ENCODE measurements at places on chromosomes 1 and 21.

DNA sequence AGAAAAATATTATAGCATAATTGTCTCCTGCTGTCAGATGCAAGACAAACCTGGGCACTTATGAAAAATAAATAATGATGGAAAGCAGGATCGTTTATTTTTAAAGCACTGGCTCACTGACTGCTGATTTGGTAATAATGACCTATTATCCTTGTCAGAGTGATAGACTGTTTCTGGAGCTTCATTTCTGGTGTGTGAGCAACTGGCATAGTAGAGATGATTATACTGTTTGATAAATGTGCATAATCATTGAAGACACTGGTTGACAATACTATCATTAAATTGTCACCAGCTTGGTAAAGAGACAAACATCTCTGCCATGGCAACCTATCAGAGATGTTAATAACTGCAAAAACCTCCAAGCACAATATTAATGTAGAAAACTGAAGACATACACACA lies 179.9 kb upstream of the ZNF644 start:
- DNase-seq: no peak

- DNase-seq: no peak
Measured at GRCh38 chr1:173410794-173411236, 66.3 kb upstream of the PRDX6 start.

- no peak for DNase-seq
Measured at GRCh38 chr1:58804853-58805565, 21.2 kb upstream of the JUN start.

GRCh38 chr1:169043823-169044222 lies 62.7 kb upstream of the ATP1B1 start:
- DNase-seq: no peak

DNA sequence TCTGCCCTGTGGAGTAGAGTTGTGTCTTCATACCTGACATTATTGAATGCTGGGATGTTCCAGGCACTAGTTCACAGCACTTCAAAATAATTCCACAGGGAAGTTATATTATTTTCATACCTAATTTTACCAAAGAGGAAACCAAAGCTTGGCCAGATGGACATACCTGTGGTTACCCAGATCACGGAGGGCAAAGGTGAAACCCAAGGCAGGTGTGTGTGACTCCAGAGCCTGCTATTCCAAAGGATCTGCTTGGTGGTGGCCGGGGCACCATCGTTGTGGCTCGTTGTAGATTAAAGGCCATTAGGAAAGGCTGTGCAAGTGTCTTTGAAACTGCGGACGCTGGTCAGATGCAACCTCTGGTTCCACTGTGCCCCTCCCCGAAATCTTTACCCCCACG lies 108.6 kb downstream of the ZBTB18 start:
- no peak for DNase-seq

- DNase-seq: no peak
Measured at GRCh38 chr1:42938645-42939615, 19.7 kb downstream of the SLC2A1 start.

DNA sequence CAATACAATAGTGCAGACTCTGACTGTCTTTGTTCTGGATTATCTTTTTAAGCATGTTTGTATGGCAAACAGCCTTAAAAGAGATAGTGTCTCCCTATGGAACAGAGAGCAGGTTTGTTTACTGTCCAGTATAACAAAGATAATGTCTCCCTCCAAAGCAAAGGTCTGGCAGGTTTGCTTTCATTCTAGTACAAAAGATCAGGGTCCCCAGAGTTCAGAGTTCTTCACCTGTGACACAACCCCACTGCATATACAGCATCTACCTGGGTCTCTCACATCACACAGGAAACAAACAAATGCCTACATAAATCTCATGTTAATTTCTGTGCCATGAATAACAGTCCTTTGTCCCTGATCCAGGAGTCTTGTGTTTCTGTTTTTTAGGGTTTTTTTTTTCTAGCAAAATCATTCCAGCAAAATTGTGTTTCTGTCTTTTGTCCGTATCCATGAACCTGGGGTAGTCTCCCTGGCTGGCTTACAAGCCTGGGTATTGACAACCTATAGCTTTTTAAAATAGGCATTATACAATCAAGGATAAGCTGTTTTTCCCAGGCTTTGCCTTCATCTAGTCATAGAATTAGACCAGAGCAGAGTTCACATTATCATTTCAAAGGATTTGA lies 89.4 kb upstream of the PTBP2 start:
- no peak for DNase-seq

DNA sequence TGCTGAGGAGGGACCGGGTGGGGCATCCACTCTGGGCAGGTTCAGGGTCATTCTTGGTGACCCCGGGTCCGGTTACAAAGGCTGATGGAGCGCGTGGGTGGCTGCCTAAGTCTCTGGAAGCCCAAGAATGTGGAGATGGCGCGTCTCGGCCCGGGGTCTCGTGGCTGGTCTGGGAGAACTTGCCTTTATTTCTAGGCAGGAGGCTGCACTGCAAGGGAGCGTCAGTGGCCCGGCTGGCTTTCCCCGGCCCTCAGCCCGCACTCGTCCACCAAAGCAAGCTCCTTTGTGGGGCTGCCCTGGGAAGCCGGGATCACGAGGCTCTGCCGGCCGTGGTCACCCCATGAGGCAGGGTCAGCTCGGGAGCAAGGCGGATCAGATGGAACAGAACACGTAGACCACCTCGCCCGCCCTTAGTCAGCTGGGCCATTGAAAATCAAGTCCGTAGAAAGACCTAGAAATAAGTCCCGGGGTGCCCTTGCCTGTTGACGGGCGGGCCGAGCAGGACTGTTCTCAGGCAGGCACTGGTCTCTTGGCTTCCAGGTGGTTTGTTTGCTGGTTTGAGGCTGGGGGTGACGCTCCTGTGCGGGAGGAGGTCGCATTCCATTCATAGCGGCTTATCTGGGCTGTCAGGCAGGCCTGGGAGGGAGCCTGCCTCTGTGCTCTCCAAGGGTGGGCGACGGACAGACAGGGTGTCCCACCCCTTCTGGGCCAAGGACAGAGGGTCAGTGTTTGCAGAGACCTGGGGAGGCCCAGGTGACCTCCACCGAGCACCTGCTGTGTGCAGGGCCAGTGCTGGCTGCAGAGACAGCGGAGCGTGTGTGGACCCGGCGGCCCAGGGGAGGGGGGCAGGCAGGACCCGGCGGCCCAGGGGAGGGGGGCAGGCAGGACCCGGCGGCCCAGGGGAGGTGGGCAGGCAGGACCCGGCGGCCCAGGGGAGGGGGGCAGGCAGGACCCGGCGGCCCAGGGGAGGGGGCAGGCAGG lies 25.8 kb downstream of the COL18A1 start:
- peak; percentile 58 for DNase-seq

DNA sequence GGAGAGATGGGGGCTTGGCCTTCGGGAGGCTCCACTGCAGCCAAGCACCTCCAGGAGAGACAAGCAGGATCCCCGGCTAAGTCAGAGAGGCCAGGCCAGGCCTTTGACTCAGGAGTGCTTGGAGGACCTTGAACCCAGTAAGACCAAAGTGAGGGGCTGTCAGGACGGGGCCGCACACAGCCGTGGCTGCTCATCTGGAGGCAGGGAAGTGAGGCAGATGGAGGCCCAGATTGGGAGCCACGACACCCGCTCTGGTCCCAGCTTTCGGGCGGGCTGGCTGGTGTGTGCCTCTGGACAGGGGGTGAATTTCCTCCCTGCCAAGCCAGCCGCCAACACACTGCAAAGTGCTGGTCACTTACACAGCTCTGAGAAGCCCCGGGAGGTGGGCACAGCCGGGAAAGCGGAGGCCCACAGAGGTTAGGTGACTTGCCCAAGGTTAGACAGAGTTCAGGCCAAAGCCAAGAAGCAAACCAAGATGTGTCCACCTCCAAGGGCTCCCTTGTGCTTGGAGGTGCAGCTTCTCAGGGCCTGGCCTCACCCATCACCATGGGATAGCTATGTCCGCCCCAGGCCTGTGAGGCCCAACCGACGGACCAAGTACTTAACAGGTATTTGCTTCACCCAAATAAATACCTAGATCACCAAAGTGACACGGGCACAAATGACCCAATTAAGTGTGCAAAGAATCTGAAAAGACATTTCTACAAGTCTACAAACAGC lies 58.3 kb downstream of the CHD5 start:
- DNase-seq: no peak

- no peak for DNase-seq
Measured at GRCh38 chr1:11649237-11649623, 5.0 kb downstream of the FBXO2 start.

GRCh38 chr1:174659823-174660222 lies 212.1 kb downstream of the GPR52 start:
- peak; percentile 2 for DNase-seq

DNA sequence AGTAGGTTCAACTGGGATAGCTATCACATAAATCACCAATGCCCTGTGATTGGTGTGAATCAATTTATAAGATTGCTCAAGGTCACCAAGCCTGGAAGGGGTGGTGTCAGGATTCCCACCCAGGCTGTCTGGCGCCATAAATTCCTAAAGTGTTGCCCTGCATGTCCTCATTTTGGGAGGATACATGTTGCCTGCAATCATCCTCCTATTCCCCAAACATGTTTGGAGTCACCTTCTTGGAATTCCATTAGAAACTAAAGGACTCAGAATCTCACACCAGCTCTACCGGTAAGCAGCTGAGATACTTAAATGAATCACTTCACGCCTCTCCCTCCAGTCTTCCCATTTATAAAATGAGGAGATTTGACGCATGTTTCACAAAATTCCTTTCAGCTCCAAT lies 54.1 kb upstream of the SLC45A1 start:
- no peak for DNase-seq

- no peak for DNase-seq
Measured at GRCh38 chr1:176504848-176505553, 42.0 kb downstream of the PAPPA2 start.

GRCh38 chr1:88401313-88401712 lies 282.8 kb upstream of the PKN2 start:
- DNase-seq: no peak

GRCh38 chr1:1535201-1536018 lies 5.0 kb downstream of the TMEM240 start:
- no peak for DNase-seq

DNA sequence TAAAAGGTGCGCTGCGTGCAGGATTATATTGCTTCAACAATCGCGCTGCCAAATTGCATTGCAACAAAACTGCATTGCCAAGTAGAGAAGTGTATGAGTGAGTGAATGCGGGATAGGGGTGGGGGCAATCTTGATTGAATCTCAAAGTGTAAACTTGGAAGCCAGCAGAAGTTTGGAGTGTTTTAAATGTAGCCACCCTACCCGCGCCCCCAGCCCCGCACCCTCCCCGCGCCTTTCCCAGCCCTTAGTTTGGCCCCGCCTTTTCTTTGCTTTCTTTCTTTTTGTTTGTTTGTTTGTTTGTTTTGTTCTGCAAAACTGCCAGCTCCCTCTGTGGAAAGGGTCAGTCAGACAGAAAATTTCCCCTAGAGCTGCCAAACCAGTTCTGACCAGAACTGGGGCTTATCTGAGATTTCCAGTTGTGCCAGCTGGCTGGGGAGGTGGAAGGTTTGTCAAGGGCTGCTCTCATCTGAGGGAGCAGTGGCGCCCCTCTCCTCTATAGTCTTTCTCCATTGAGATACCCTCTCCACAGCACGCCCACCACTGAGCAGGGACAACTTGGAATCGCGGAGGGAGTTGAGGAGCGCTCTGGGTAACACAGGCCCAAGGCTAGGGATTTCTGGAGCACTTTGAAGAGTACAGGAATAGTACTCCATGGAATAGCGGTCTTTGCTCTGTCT lies 666 bp upstream of the BEND5 start:
- no peak for DNase-seq

- peak; percentile 70 for DNase-seq
Measured at GRCh38 chr1:9371391-9371935, 78.8 kb downstream of the SPSB1 start.

GRCh38 chr21:38312822-38313221 lies 56.0 kb downstream of the KCNJ15 start:
- no peak for DNase-seq

DNA sequence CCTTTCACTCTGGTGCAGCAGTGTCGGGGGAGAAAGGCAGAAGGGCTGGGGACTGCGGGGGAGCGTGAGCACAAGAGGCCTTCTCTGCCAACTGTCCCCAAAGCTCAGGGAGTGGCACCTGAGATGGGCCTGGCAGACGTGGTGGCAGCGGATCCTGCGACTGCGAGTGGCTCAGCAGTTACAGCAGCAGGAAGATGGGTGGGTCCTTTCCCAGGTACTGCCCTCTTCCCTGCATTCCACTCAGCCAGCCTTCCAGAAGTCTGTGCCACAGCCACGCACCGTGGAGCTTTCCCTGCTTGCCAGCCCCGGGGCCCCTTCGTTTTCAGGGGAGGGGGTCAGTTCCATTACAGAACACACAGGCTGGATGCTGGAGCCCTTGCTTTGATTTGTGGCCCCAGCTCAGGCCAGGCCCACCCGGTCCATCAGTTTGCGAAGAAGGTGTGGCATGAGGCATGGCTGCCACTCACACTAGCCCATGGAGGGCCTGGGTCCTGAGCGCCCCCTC lies 17.2 kb downstream of the MTHFR start:
- no peak for DNase-seq

DNA sequence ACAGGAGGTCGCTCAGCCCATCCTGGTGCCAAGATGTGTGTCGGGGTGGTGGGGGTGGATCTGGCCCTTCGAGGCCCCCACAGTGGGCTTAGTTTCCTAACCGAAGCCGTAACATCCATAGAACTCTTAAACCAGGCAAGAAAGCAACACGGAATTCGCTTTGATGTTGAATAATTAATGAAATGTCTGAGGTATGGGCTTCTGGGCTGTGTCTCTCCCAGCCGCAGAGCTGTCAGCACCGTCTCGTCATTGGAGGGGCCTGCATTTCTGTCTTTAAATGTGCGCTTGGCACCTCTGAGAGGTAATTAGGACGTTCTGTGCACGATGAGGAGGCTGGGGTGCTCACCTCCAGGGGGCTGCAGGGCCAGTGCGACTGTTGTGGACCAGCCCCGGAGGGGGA lies 13.3 kb upstream of the PLCH2 start:
- no peak for DNase-seq

- no peak for DNase-seq
Measured at GRCh38 chr1:19582318-19582717, 61.8 kb upstream of the NBL1 start.

- no peak for DNase-seq
Measured at GRCh38 chr1:209630383-209631225, 21.6 kb downstream of the LAMB3 start.

DNA sequence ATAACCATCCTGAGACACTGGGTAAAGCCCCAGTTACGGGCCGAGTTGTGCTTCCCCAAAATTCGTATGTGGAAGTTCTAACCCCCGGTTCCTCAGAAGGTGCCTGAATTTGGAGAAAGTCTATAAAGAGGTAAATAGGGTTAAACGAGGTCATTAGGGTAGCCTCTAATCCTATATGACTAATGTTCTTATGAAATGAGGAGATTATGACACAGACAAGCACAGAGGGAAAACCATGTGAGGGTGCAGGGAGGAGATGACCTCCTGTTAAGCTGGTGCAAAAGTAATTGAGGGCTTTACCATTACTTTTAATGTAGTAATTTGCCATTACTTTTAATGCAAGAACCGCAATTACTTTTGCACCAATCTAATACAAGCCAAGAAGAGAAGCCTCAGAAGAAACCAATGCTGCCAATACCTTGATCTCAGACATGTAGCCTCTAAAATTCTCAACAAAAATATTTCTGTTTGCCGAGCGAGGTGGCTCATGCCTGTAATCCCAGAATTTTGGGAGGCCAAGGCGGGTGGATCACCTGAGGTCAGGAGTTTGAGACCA lies 260.8 kb downstream of the GPATCH2 start:
- peak; percentile 2 for DNase-seq

- no peak for DNase-seq
Measured at GRCh38 chr1:53575141-53575954, 116.1 kb downstream of the DMRTB1 start.

Measured in cardiac fibroblast (primary cell).